ENCODE measurements at places on chromosomes 13 and 19.

DNA sequence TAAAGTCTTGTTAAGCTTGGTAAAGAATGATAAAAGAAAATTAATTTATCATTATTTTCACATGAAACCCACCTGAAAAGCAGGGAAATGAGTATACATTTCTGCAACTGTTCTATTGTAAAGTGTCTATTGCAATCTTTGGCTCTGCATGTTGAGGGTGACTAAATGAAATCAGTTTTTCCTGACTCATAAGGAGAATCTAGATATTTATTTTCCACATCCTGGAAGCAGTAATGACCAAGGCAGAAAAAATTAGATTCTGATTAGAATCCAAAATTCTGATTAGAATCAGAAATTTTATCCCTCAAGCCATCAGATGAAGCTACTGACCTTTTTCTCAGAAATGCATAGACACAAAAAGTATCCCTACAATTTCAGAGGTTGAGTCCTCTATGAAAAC, 178.4 kb downstream of the MYO16 start:
- DNase-seq: no peak

DNA sequence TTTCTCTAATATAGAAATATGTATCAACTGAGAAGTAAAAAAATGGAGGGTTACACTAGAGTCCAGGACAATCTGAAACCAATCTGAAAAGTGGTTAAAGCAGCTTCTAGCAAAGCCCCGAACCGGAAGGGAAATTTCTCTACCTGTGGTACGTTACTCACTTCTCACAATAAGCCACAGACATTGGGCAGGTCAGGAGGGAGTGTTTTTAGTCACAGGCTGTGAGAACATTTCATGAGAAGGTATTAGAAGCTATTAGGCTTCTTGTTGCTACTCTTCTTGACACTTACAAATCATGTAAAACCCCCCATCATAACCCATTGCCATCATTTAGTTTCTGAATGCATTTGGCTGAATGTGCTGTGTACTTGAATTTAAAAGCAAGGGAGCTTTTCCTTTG, 120.9 kb downstream of the NUFIP1 start:
- no peak for DNase-seq

- no peak for DNase-seq
These were observed 47.3 kb downstream of the CERS4 start for GRCh38 chr19:8256276-8257051.

GRCh38 chr19:45059258-45059965, 16.9 kb downstream of the ZNF296 start:
- DNase-seq: peak; percentile 55

GRCh38 chr19:42288881-42289555, 12.9 kb upstream of the PRR19 start:
- DNase-seq: no peak

DNA sequence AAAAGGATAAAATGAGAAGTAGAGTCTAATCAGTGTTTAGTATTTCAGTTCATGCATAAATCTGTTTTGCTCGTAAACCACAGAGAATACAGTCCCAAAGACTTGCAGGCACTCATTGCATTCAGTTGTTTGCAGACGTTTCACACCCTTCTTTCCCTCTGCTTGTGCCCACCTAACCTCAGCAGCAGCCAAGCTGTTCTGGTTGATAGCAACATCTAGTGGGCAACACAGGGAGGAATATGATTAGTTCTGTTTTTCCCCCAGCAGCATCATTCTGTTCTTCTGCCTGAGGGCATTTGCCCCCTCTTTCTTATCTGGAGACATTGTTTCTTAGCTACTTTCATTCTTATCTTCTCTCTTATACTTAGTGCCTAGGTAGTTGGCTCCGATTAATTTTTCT, 135.6 kb downstream of the PAN3 start:
- DNase-seq: no peak

DNA sequence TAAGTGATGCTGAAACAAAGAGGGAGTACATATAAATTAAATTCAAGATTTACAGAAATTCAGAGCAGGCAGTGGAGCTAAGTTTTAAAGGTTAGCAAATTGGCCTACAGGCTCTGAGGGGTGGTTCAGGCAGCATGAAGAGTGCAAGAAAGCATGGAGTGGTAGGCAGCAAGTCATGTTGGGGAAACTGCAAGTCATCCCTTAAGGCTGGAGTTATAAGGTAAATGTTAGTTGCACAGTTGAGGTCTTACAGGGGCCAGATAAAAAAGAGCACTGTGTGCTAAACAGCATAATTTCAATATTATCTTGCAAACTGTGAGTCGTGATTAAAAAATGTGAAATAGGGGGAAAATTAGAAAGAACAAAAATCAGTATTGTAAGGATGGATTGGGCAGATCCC, 106.2 kb downstream of the VWA8 start:
- DNase-seq: no peak

- no peak for DNase-seq
These were observed 426.9 kb downstream of the PCDH9 start for GRCh38 chr13:66803013-66803807.

DNA sequence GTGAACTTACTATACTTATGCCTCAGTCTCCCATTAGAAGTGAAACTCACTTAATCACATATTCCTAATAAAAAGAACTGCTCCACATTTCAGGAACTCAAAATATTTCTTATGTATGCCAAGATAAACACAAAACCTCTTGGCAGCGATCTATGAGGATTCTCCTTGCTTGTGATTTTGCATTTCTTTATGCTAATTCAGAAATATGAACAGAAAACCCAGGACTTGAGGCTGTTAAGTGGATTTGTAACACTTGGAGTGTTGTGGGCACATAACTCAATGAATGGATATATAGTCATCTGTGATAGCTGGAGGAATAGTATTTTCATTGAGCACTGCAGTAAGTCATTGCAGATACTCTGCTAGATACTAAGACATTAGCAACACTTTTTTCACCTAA, 5.6 kb upstream of the KATNAL1 start:
- no peak for DNase-seq

DNA sequence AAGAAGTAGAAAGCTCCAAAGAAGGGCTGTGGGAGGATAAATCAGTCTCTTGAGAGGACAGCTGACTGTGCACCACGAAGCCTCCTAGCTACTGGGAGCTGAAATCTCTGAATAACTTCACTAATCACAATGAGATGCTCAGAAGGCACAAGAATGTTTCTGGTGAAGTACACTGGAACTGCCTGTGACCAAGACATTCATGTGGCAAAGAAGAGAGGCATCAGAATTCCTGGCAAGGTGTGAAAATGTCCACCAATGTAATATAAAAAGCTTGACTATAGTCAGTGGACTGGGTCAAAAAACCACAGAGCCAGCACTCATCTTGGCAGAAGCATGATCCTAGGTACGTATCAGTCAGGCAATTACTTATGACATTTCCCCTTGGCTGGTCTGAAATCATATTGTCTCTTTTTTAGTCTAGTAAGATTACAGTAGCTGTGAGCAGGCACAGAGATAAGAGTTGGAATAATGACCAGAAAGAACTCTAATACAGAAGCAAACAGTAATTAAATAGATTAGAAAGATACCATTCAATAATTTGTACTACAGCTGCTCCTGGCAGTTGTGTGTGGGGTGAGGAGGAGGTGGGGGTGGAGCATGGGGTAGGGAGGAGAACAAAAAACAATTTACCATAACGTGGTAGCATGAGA, 434.7 kb downstream of the DIAPH3 start:
- DNase-seq: no peak

DNA sequence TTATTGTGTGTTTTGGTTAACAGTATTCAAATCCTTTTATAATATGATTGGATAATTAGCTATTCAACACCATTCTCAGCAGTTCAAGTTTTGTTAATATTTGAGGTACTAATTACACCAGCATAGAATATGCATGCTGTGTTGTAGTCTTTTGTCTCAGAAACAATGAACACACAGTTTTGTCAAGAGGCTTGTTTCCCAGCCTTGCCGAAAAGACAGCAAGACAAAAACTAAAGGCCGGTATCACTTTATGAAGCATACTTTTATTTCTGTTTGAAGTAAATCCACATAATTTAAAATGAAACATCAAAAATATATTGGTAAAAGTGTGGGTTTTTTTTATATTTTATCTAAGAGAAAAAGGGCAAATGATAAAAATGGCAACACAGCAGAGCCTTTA, 7.5 kb downstream of the GPR180 start:
- DNase-seq: no peak

GRCh38 chr13:47133011-47133445, 236.2 kb upstream of the HTR2A start:
- no peak for DNase-seq

GRCh38 chr13:46642254-46642653, 89.3 kb downstream of the LRCH1 start:
- DNase-seq: no peak

DNA sequence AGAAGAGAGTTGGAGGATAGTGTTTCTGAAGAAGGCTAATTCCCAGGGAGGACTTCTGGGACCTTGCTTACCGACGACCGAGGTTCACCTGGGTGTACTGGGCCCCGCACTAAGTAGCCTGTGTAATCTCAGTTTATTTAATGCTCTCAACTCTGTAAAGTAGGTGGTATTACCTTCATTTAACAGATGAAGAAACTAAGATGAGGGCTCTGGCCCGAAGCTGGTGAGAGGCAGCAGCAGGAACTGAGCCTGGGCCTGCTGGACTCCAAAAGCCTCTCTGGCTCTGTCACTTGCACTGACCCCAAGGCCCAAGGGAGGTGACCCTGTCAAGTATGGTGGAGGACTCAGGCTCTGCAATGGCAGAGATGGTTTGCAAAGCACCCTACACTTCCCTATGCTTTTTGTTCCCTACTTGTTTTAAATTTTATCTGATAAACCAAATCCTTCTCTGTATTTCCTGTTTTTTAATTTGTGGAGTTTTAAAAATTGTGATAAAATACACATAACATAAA, 50.6 kb downstream of the GGACT start:
- DNase-seq: no peak

- no peak for DNase-seq
These were observed 22.1 kb upstream of the OLFM2 start for GRCh38 chr19:9958379-9958821.

- DNase-seq: no peak
These were observed 35.8 kb upstream of the SPART start for GRCh38 chr13:36382030-36382429.

- DNase-seq: no peak
These were observed 1.5 kb downstream of the N4BP2L1 start for GRCh38 chr13:32426191-32426989.

GRCh38 chr19:40530091-40530901, 46.4 kb upstream of the SHKBP1 start:
- DNase-seq: no peak

- no peak for DNase-seq
These were observed 9.7 kb upstream of the SLC35E1 start for GRCh38 chr19:16581971-16582343.

GRCh38 chr19:49861541-49862378, 5.6 kb downstream of the PNKP start:
- no peak for DNase-seq

DNA sequence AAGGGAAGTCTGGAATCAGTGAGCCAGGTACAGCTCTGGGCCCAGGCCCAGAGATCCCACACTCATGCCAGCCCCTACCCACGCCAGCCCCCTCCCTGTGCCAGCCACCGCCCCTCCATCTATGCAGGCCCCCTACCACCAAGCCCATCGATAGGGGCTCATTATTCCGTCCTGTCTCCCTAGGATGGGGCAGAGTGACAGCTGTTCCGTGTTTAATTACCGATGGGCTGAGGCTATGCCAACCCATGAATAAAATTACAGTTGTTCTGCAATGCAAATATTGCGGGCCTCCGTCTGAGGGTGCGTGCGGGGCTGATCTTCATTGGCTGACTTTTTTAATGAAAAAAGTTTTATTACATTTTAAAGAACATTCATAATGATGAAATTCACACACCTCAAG, 35.6 kb upstream of the PEPD start:
- no peak for DNase-seq

- no peak for DNase-seq
These were observed 39.8 kb downstream of the KCTD12 start for GRCh38 chr13:76846363-76846762.

GRCh38 chr13:36098080-36098479, 33.1 kb downstream of the DCLK1 start:
- DNase-seq: no peak

DNA sequence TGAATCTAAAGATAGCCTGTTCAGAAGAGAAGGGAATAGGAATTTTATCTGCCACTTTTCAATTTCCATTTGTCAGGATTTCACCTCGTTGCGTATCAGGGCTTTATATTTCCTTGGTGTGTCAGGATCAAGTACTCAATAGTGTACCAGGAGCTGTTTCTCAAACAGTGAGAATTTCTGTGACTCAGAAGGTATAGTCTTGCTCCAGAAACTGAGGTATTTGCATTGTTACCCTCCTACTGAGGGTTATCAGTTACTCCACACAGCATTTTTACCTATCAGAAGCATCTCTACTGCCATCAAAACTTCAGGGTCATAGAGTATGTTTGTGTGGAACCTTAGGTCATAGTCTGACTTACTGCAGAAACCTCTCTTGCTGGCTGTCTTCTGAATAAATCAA, 271.7 kb upstream of the EDNRB start:
- DNase-seq: no peak

DNA sequence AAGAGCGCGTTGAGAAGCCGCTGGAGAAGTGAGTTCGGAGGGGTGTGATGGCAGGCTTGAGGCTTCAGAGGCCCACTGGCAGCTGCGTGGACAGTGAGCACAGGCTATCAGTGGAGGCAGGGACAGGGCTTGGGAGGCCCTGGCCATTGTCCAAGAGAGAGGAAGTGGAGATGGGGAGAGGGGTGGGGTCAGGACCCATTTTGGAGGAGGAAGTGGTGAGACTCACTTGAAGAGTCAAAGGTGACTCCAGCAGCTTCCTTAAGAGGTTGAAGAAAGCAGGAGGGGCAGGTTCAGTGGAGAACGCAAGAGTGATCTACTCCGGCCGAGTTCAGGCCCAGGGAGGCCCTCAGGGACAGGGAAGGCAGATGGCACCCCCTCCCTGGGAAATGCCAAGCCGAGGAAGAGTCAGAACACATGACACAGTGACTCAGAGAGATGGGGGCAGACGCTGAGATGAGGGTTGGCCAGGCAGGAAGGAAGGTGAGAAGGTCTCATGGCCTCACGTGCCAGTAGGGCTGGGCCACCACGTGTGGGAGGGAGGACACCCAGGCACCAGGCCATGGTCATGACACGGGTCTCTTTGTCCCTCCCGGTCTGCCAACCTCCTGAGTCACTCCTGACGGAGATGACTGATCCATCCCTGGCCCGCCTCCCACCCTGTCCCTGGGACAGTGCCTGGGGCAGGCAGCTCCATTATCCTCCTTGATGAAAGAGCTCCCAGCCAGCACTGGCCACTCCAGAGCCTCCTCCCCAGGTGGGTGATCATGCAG, 10.1 kb upstream of the CD22 start:
- DNase-seq: no peak

All from T-helper 1 cell (primary cell).